ENCODE measurements at places on chromosomes 2 and 18.

DNA sequence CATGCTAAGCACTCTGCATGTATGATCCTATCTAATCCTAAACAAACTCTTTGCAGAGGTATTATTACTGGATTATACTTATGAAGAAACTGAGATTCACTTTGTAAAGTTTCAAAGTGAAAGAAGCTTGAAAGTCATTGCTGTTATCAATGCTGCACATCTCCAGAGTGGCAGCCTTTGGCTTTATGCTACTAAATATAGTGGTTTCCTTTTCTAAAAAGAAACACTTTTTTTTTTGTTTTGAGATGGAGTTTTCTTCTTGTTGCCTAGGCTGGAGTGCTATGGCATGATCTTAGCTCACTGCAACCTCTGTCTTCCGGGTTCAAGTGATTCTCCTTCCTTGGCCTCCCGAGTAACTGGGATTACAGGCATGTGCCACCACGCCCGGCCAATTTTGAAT, 114.9 kb upstream of the RAB27B start:
- no peaks in the 10 kb centered on the region for H3K4me1 ChIP-seq
- no peak for DNase-seq
- no peak overlapping the region for H3K27ac ChIP-seq
- H3K36me3 ChIP-seq, result no peaks in the 10 kb centered on the region
- H3K4me3 ChIP-seq, result no peak overlapping the region

GRCh38 chr2:1664698-1665097, 79.6 kb downstream of the PXDN start:
- H3K4me3 ChIP-seq, result peak overlapping the region; percentile 70
- peaks cover 15% of the 10 kb centered on the region for H3K27me3 ChIP-seq
- H3K36me3 ChIP-seq, result peaks cover 72% of the 10 kb centered on the region
- no peak for DNase-seq
- H3K4me1 ChIP-seq, result peaks cover 30% of the 10 kb centered on the region

DNA sequence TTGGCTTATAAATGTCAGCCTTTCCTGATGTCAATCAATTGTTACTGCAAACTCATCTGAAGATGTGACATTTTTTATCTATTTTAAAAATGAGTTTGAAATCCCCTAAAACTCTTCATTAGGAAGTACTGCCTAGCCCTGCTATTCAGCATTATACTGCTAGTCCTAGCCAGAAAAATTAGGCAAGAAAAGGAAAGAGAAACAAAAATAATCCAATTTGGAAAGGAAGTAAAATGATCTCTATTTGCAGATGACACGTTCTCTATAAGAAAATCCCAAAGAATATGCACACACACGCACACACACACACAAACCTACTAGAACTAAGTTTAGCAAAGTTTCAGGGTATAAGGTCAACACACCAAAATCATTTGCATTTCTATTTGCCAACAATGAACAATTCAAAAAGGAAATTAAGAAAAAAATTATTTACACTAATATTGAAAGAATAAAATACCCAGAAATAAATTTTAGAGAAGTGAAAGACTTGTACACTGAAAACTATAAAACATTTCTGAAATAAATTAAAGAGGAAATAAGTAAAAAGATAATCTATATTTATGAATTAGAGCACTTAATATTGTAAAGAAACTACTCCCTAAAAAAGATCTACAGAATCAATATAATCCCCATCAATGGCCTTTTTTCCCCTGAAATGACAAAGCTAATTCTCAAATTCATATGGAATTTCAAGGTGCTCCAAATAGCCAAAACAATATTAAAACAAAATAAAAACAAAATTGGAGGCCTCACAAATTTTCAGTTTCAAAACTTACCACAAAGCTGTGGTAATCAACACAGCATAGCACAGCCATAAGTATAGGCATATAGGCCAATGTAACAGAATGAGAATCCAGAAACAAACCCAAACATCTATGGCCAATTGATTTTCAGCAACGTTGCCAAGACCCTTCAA, 433.7 kb upstream of the TRIB2 start:
- H3K4me1 ChIP-seq, result no peaks in the 10 kb centered on the region
- H3K36me3 ChIP-seq, result no peaks in the 10 kb centered on the region
- H3K27me3 ChIP-seq, result no peaks in the 10 kb centered on the region
- DNase-seq, result no peak

DNA sequence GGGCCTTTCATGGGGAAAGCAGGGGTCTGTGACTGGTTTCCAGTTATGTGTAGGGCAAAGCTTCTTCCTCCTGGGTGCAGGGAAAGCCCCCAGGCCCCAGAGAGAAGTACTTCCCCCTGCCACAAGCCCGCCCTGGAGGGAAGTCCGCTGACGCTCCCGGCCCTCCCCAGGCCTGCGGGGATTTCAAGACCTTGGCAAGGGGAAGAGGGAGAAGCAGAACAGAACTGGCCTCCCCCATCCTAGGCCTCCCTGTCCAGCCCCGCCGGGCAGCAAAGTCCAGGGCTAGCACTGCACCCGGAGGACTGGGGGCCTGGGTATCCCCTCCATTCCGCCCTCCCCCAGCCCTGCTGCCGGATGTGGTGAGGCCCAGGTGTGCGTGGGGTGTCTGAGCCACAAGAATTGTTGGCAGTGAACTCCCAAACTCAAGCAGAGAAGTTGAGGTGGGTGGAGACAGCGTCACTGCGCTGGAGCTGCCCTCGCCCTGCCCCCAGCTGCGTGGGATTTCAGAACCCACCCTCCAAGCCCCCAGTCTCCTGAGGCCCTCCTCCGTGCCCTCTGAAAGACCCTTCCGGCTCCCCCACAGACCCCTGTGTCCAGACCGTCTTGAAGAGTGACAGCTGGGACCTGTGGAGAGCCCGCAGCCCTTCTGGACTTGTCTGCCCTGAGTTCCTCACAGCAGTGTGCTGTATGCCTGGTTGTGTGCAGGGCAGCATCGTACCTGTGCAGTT, 1.1 kb upstream of the DUSP2 start:
- peaks cover 9% of the 10 kb centered on the region for H3K4me1 ChIP-seq
- H3K36me3 ChIP-seq, result no peaks in the 10 kb centered on the region
- H3K27me3 ChIP-seq, result peaks cover 18% of the 10 kb centered on the region
- no peak overlapping the region for H3K27ac ChIP-seq

GRCh38 chr2:231296401-231296974, 98.1 kb downstream of the ARMC9 start:
- H3K27ac ChIP-seq, result no peak overlapping the region
- H3K4me3 ChIP-seq, result no peak overlapping the region
- H3K4me1 ChIP-seq, result peaks cover 11% of the 10 kb centered on the region

DNA sequence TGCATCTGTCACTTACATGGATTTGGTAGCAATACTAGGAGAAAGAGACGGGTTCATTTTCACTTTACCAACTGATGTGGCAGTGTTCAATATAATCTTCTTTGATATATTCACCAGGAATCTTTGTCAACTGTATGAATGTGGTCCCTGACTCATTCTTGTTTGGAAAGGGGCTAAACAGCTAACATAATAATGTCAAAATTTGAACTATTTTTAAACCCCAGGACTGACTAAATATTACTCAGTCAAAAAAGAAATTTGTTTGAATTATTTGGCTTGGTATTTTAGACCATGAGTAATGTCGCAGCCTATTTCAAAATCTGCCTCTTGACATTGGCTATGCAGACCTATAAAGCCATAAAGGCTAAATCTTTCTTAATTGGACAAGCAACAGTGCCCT, 413.7 kb upstream of the RGPD4 start:
- DNase-seq, result no peak
- H3K36me3 ChIP-seq, result no peaks in the 10 kb centered on the region
- no peak overlapping the region for H3K27ac ChIP-seq
- no peak overlapping the region for H3K4me3 ChIP-seq
- no peaks in the 10 kb centered on the region for H3K4me1 ChIP-seq

DNA sequence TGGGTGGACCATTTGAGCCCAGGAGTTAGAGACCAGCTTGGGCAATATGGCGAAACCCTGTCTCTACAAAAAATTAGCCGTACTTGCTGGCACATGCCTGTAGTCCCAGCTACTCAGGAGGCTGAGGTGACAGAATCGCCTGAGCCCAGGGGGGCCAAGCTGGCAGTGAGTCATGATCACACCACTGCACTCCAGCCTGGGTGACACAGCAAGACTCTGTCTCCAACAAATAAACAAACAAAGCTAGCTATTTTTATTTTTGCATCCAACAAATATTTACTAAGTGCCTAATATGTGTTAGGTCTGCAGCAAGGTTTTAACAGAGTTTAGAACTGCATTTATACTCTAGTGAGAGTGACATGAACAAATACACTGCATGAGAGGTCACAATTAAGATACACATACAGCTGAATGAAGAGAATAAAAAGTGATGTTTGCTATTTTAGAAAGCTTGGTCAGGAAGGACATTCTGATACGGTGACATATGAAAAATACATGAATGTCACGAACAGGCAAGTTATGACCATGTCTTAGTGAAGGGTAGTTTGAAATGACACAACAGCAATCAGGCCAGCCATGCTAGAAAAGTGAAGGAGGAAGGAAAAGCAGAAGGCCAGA, 83.2 kb upstream of the FRZB start:
- DNase-seq, result no peak
- no peaks in the 10 kb centered on the region for H3K27me3 ChIP-seq
- H3K4me3 ChIP-seq, result no peak overlapping the region

DNA sequence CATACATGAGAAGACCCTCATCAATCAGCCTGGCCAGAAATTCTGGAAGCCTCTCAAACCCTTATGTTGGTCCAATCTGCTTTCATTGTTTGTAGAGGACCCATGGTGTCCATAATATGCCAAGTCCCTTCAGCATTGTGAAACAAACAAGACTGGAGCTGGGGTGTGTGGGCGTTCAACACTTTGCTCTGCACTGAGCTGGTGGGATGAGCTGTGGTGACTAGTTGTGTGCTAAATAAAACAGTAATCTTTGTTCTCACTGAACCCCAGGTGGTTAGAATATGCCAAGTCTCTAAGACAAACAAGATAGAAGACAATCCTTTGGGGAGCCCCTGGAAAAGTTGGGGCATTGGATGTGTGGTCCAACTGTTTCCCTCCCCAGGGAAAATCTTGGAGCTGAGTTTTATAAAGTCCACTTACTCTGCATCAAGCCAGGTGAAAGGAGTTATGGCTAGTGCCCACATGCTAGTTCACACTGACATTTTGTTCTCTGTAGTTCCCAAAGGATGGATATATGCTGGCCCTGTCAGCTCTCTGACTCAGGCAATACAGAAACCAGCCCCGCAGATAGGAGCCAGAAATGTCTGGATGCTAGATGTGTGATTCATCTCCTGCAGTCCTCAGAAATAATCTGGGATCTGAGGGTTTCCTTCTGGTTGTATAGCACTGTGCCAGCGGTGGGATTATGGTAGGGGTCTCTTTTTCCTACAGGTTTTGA, 260.2 kb downstream of the TMX3 start:
- no peaks in the 10 kb centered on the region for H3K4me1 ChIP-seq
- no peak for DNase-seq
- no peaks in the 10 kb centered on the region for H3K36me3 ChIP-seq
- H3K27me3 ChIP-seq, result peaks cover 2% of the 10 kb centered on the region
- H3K4me3 ChIP-seq, result no peak overlapping the region

DNA sequence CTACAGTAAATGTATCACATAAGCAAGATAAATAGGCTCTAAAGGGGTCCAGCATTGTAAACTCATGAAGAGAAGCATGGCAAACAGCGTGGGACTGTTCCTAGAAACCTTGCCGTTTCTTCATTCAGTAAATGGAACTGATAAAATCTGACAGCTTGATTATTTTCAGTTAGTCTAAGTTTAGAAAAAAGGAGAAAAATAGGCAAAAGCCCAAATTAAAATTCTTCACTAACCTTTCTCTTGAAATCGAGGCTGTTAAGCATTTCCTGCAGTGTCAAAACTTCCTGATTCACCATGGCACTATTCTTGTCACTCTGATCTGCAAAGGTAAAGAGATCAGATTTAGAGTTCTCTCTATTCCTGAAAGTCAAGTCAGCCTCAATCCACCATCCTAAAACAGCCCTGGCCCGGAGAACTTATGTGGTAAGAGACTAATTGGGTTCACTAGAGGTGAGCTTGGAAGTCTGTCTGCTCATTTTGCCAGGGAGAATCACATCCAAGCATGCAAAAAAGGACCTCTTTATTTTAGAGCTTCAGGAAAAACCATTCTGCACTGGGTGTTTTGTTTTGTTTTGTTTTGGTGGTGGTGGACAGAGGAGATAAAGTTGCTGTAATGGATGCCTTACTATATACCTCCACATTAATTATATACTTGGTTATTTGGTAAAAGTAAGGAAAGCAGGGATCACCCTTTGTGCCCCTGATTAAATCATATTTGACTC, 52.4 kb upstream of the STAT1 start:
- peaks cover 10% of the 10 kb centered on the region for H3K4me1 ChIP-seq
- H3K27ac ChIP-seq, result peak overlapping the region; percentile 70
- no peak overlapping the region for H3K4me3 ChIP-seq
- no peak for DNase-seq

GRCh38 chr2:236744716-236745115, 175.1 kb downstream of the ACKR3 start:
- peaks cover 37% of the 10 kb centered on the region for H3K4me1 ChIP-seq
- no peak overlapping the region for H3K4me3 ChIP-seq
- no peak for DNase-seq

Measured in endothelial cell (in vitro differentiated cells).